ENCODE measurements at places on chromosomes 1 and 21. TPM values are rescaled to one million over a fixed set of nuclear protein-coding genes. Genes with fewer than 3 reads are reported as not detected.

- H3K4me1 ChIP-seq: no peaks in the 10 kb centered on the region
- no peak for DNase-seq
- no peak overlapping the region for H3K27ac ChIP-seq
- H3K27me3 ChIP-seq: no peaks in the 10 kb centered on the region
- H3K4me3 ChIP-seq: no peak overlapping the region
Observed at GRCh38 chr1:31502926-31503511, 73.3 kb upstream of the TINAGL1 start.

DNA sequence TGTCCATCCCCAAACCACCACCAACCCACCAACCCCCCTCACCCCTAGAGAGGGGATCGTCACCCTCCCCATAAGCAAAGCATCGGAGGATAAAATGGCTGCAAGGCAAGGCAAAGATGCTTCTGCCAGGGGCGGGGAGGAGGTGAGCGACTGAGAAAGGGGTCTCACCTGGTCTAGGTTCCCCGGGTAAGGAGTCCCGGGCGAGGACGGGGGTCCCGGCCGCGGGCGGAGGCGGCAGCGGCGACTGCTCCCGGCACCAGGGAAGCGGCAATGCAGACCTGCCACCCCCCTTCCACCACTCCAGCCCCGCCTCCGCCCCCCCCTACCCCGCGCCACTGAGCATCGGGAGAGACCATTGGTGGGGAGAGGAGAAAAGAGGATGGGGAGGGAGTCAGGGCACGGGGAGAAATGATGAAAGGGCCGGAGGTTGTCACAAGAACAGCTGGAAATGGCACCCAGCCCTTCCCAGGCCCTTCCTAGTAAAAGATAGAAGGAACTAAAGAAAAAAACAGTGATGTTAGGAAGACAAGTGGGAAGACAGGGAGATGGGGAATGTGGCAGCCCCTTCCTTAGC, at the start of gene SV2A:
Gene SV2A, minus strand, starts transcription at position 274 of the 574 bp plus-strand sequence. CDS start 4,004 bp downstream, outside the sequence.
- no peaks in the 10 kb centered on the region for H3K27me3 ChIP-seq
- no peak within 1 kb of the TSS for H3K27ac ChIP-seq
- DNase-seq: peak; percentile 25
- H3K4me3 ChIP-seq: peak within 1 kb of the TSS; percentile 53
- H3K4me1 ChIP-seq: peaks cover 12% of the 10 kb centered on the region

DNA sequence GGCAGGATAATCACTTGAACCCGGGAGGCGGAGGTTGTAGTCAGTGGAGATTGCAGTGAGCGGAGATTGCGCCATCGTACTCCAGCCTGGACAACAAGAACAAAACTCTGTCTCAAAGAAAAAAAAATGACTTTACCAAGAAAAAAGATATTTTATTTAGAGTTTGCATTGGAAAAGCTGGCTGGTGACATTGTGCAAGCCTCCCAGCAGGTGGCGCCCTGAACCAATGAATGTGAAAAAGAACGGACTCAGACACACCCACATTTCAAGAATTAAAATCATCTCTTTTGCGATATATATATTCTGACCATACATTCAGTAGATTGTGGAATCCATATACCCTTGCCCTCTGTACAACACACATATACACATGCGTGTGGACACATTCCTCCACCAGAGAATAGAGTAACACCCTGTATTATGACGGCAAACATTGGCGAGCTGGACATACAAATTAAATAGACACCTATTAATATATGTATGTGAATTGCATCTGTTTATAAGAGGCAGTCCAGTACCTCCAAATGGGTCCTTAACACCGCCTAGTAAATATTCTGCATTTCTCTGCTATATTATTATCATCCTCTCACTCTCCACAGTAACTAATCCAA, 39.0 kb upstream of the CADM3 start:
- H3K27ac ChIP-seq: no peak overlapping the region
- H3K4me1 ChIP-seq: no peaks in the 10 kb centered on the region
- H3K4me3 ChIP-seq: no peak overlapping the region
- DNase-seq: peak; percentile 74

GRCh38 chr1:6658359-6659060, 33.8 kb downstream of the THAP3 start:
- H3K27me3 ChIP-seq: no peaks in the 10 kb centered on the region
- H3K27ac ChIP-seq: no peak overlapping the region
- H3K36me3 ChIP-seq: no peaks in the 10 kb centered on the region

DNA sequence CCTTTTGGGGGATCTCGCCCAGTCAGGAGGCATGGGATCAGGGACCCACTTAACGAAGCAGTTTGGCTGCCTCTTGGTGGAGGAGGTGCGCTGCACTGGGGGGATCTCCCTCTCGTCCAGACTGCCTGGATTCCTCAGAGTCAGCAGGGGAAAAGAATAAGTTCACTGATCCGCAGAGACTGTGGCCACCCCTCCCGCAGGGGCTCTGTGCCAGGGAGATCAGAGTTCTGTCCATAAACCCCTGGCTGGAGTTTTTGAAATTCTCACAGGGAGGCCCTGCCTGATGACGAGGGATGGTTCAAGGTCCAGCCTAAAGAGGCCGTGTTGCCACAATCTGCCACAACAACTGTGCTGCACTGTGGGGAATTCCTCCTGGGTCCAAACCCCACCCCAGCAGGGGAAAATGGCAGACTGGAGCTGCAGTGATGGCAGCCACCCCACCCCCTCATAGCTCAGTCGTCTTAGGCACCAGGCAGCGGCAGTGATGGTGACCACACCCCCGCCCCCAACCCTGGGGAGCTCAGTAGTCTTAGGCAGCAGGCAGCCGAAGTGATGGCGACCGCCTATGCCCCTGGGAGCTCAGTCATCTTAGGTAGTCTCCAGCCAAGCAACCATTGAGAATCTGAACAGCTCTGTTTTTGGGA, 273.8 kb upstream of the USP25 start:
- H3K36me3 ChIP-seq: no peaks in the 10 kb centered on the region
- no peaks in the 10 kb centered on the region for H3K27me3 ChIP-seq
- no peak for DNase-seq
- H3K27ac ChIP-seq: no peak overlapping the region
- peak overlapping the region; percentile 9 for H3K4me3 ChIP-seq
- H3K4me1 ChIP-seq: no peaks in the 10 kb centered on the region

DNA sequence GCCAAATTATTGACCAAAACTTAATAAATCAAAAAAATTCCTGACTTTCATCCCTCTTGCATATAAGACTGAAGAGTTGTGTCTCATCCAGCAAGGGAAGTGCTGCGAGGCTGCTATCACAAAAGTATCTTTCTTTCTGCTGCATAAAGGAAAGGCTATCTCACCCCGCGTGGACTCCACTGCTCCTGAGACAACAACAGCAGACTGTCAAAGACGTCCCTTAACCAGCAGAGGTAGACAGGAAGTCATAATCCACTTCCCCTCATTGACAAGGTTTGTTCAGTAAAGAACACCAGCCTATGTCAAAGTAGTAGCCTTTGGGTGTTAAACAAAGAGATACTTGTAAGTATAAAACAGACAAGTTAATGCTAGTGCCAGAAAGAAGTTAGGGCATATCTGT, 29.4 kb downstream of the VPS26C start:
- no peaks in the 10 kb centered on the region for H3K27me3 ChIP-seq
- no peak for DNase-seq
- no peaks in the 10 kb centered on the region for H3K36me3 ChIP-seq
- no peaks in the 10 kb centered on the region for H3K4me1 ChIP-seq
- H3K4me3 ChIP-seq: no peak overlapping the region

- H3K27me3 ChIP-seq: no peaks in the 10 kb centered on the region
- H3K27ac ChIP-seq: no peak overlapping the region
- no peaks in the 10 kb centered on the region for H3K36me3 ChIP-seq
- no peak overlapping the region for H3K4me3 ChIP-seq
- no peaks in the 10 kb centered on the region for H3K4me1 ChIP-seq
Observed at GRCh38 chr1:101389547-101389929, 152.7 kb downstream of the S1PR1 start.

IGSF3 gene
- total RNA-seq: 50.7 TPM

DNA sequence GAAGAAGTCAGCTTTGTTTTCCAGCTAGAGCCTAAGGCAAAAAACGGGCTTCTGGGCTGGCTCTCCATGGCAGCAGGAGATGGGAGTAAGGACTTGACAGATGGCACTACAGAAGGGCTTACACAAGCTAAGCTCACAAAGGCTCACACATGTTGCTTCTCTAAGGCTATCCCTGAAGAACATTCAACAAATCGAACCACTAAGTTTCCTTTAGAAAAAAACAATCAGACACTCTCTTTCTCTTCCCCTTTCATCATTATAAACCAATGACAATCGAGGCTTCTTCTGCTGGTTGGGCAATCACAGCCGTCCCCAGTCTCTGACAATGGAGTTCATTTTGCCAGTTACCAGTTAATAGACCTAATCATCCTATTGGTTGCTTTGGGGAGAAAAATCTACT, 40.5 kb downstream of the TRIT1 start:
- H3K4me1 ChIP-seq: no peaks in the 10 kb centered on the region
- no peak for DNase-seq
- no peaks in the 10 kb centered on the region for H3K27me3 ChIP-seq
- no peak overlapping the region for H3K4me3 ChIP-seq

PGLYRP3 gene
- total RNA-seq: not detected

Measured in Peyer's patch (tissue), 4 donors.